ENCODE measurements at places on chromosomes 1 and 21.

DNA sequence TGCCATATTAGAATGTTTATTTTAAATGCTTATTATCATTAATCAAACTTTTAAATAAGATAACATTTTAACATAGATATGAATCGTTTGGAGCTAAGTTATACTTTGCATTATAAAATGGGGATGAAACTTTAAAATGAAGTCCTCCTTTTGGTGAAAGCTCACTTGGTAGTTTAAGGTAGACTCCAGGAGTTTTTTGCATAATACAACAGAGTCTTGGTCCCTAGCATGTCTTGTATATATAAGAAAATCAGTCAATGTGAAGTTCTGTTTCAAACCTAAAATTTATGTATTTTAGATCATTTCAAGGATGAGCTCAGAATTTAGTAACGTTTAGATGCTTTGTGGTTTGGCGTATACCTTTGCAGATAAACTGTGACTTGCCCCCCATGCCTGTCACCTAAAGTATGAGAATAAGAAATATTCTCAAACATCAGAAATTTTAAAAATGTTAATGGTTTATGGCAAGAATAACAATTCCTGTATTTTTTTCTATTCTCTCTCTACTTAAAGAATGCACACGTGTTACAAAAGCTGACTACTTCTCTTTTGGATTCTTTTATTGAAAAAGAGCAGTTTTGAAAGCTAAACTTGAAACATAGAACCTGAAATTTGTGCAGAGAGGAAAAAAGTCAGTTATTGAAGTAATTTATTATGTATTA is 3.8 kb downstream of the NFIA start:
- DNase-seq, result no peak

DNA sequence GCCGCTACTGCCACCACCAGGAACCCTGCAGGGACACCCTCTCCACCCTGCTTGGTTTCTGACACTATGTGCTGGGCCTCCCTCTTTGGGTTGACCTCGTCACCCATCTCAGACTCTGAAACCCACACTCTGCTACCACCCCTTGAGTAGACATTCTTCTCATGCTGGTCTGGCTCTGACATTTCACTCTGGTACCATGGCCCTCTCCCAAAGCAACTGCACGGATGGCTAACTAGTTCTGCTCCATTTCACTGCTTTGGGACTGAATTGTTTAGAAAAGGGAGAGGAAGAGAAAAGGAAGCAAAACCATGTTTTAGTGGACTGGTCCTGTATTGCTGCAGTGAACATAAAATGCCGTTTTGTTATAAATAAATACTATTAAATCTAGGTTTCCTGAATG is 137.8 kb downstream of the KCNK2 start:
- no peak for DNase-seq

GRCh38 chr21:46600978-46601377 is 3.9 kb downstream of the S100B start:
- no peak for DNase-seq

GRCh38 chr1:232982238-232982944 is 32.0 kb downstream of the NTPCR start:
- DNase-seq, result no peak

DNA sequence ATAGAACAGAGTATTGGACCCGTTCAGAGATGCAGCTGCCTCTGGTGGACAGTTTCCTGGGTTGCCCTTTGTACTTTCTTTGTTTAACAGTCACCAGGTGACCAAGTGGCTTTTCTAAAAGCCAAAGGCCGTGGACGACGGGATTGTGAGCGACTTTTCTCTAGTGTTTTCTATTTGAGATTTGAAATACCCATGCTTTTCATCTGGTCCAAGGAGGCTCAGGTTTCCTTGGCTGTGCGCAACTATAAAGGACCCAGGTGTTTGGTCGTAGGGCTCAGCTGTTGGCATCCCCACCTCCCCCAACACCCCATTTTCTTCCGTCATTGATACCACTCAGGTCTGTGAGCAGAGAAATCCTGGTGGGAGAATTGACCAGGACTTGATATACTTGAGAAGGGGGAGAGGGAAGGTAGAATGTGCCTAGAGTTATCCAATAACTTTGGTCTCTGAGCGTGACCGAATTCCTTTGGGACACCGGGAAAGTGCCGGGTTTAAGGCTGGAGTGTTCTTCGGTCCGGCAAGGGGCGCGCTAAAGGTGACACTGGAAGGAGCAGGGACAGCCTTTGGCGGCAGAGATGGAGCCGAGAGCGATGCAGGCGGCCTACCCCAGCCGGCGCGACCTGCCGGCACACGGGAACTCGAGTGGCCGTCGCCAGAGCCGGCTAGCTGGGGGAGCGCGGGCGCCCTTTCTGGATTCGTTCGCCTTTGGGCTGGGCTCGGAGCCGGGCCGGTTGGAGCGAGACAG is 83.4 kb upstream of the BMP8A start:
- DNase-seq, result no peak

- DNase-seq, result no peak
These were observed 14.0 kb downstream of the PPIE start for GRCh38 chr1:39752703-39753102.

Data from activated T-cell treated with anti-CD3 and anti-CD28 coated beads, Interleukin-2, amount 50 U/mL, for 48 hours (primary cell).